ENCODE measurements at places on chromosomes 2 and 18.

DNA sequence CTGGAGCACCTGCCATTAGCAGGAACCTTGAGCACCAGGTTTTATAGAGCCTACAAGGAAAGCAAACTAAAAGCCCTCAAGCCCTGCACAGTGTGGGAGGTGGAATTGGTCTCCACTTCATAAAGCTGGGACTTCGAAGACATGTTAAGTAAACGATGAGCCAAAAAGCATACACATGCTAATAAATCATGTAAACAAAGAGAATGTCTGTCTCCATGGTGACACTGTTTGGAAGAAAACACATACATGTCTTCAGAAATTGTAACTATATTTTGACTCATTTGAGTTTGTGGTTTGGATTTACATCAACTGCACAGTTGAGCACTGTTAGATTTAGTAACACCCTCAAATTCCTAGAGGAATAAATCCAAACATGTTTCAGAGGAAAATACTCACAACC lies 978.5 kb upstream of the LRRTM1 start:
- DNase-seq: no peak

- no peak for DNase-seq
Observed at GRCh38 chr2:162029287-162029901, 44.6 kb downstream of the DPP4 start.

DNA sequence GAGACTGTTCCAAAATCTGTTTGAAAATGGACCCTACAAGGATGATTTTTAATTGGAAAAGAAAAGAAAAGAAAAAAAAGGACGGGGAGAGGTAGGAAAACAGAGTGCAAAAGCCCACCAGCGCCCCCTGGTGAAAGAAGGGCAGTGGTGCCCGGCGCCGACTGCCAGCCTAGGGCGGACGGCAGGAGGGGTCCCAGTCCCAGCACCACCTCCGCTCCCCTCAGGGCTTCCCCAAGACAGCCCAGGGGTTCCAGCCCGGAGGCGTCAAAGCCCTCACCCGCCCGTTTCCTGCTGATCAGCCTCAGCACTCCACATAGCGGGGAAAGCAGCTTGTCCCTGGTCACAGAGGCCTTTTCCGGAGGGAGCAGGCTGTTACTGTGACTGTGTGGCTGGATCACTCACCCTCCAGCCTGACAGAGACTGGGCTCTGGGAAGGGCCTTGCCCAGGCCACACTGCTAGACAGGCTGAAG lies 213.9 kb downstream of the TFCP2L1 start:
- peak; percentile 35 for DNase-seq

DNA sequence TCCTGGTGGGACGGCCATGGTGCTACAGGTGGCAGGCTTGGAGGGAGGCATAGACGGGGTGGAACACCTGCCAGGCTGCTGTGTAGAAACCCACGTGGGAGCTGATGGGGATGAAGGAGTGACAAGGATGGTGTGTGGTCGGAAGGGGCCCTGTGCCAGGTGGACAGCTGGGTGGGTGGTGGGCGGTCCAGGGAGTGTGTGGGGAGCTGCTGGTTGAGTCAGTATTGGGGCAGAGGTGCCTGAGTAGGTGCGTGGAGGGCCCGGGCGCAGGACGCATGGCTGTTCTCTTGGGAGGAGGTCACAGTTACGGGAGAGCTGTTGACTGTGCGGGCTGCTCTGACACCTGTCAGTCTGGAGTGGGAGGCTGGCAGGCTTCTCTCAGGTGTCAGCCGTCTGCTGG lies 12.6 kb upstream of the D2HGDH start:
- no peak for DNase-seq

GRCh38 chr18:43271593-43272432 lies 5.5 kb downstream of the SYT4 start:
- peak; percentile 54 for DNase-seq

DNA sequence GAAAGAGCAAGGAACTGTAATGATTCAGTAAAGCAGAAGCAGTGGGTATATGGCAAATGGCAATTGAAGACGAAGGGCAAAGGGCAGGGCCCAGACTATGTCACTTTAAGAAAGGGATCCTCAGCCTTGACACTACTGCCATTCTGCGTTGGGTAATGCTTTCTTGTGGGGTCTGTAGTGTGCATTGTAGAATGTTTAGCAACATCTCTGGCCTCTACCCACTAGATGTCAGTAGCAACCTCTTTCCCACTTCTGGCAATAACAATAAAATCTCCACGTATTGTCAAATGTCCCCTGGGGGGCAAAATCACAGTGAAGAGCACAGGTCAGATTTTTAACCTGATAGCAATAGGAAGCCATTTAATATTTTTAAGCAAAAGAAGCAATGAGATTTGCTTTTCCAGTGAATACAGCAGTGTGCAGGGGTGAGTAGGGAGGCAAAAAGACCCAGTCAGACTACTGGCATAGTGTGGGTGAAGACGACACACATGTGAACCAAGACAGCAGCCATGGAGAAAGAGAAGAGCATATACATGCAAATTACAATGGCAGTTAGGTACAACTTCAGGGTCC lies 209.5 kb downstream of the DYM start:
- DNase-seq: peak; percentile 19

DNA sequence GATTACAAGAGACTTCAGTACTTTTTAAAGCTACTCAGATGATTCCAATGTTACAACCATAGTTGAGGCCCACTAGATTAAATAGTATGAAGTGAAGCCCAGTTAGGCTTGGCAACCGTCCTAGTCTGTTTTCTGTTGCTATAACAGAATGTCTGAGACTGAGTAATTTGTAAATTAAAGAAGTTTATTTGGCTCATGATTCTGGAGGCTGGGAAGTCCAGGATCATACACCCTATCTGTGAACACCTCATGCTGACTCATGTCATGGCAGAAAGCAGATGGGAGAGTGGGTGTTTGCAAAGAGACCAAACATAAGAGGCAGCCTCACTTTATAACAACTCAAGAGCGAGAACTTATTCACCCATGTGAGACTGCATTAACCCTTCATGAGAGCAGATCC lies 63.1 kb downstream of the CCDC150 start:
- no peak for DNase-seq

DNA sequence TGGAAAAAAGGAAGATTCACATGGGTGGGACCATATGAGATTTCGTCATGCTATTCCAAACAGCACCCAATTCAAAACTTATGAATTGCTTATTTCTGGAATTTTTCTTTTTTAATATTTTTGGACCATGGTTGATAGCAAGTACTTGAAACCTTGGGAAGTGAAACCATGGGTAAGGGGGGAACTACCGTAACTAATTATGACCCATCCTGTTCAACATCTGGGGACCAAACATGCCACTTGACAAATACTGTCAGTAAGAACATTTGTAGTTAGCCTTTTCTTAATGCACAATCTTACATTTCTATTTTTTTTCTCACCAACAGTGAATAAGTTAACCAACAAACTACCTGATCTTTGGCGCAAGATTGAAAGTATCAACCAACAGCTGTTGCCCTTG lies 105.7 kb upstream of the TTC39C start:
- no peak for DNase-seq
